Osteoblast (primary cell): ENCODE measurements at places on chromosomes 6 and 20. TPM values are rescaled to one million over a fixed set of nuclear protein-coding genes. Genes with fewer than 3 reads are reported as not detected.

DNA sequence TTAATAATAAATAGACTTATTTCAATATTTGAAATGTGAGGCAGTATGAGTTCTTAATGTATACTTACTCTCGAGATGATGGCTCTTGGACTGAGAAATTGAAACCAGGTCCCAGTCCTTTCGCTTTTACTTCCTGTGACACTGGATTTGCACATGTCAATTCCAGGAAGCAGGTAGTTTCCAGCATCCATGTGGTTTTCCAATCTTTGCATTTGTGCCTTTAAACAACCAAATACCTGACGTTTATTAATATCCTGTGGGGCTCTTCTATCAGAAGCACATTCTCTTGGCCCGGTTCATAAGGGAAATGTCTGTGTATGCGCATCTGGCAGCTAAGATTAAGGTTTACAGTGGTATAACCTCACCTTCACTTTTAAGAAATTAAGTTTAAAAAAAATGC lies 13.1 kb downstream of the UTRN start:
- H3K36me3 ChIP-seq = peaks cover 7% of the 10 kb centered on the region
- H3K27ac ChIP-seq = no peak overlapping the region
- no peaks in the 10 kb centered on the region for H3K27me3 ChIP-seq
- DNase-seq = no peak

GRCh38 chr20:56520180-56520579 lies 4.4 kb upstream of the FAM209A start:
- peaks cover 39% of the 10 kb centered on the region for H3K36me3 ChIP-seq
- H3K4me1 ChIP-seq = no peaks in the 10 kb centered on the region
- H3K27ac ChIP-seq = no peak overlapping the region
- H3K27me3 ChIP-seq = no peaks in the 10 kb centered on the region

DNA sequence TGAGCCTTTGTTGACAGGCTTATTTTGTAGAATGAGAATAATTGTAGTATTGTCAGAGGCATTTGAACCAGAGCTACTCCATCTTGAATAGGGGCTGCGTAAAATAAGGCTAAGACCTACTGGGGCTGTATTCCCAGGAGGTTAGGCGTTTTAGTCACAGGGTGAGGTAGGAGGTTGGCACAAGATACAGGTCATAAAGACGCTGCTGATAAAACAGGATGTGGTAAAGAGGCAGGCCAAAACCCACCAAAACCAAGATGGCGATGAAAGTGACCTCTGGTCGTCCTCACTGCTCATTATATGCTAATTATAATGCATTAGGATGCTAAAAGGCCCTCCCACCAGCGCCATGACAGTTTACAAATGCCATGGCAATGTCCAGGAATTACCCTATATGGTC lies 82.7 kb downstream of the PFDN4 start:
- H3K4me3 ChIP-seq = no peak overlapping the region
- H3K4me1 ChIP-seq = no peaks in the 10 kb centered on the region
- H3K36me3 ChIP-seq = no peaks in the 10 kb centered on the region
- H3K27me3 ChIP-seq = no peaks in the 10 kb centered on the region

GRCh38 chr20:52655395-52655794 lies 316.8 kb upstream of the TSHZ2 start:
- H3K27ac ChIP-seq = no peak overlapping the region
- H3K4me1 ChIP-seq = no peaks in the 10 kb centered on the region
- no peaks in the 10 kb centered on the region for H3K27me3 ChIP-seq
- no peak overlapping the region for H3K4me3 ChIP-seq
- no peaks in the 10 kb centered on the region for H3K36me3 ChIP-seq

- no peaks in the 10 kb centered on the region for H3K36me3 ChIP-seq
- no peaks in the 10 kb centered on the region for H3K4me1 ChIP-seq
- H3K27ac ChIP-seq = no peak overlapping the region
- no peaks in the 10 kb centered on the region for H3K27me3 ChIP-seq
- no peak overlapping the region for H3K4me3 ChIP-seq
These were observed 71.8 kb upstream of the CENPW start for GRCh38 chr6:126268092-126268491.

BCAS1 gene
- under 0.01 TPM in 1 of 2 replicates, not detected in the other for total RNA-seq

GABRR2 gene
- not detected in 2 replicates for total RNA-seq

SNX9 gene
- 147 and 177 TPM in 2 replicates for total RNA-seq

HRH3 gene
- total RNA-seq = not detected in 2 replicates
